IMR-90 (cell line): ENCODE measurements at places on chromosomes 7 and 10.
A peak's percentile ranks its signal among the peaks of the same experiment; 100 is the strongest.

DNA sequence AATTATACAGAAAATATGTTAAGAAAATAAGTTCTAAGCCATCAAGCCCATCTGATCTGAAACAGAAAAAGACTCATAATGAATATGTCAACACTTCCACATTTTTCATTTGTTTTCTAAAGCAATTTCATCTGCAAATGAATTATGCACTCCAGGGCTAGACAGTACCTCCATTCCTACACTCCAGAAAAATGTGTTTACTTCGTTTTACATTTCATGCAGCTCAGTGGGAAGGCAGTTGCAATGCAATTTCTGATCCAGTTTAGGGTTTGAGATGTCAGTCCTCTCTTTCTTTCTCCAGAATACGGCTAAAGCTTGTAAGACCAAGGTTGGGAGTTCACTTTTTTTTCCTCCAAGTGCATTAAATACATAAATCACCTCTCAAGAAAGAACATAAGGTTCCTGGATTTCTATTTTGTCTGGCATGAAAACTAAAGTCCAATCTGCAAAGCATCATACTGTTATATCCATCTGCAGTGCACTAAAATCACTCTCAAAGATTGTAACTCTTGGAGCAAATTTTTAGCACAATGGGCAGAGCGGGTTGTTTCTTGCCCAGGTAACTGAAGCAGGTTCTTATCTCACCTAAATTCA, 348.8 kb upstream of the C7orf33 start:
- no peak for DNase-seq

DNA sequence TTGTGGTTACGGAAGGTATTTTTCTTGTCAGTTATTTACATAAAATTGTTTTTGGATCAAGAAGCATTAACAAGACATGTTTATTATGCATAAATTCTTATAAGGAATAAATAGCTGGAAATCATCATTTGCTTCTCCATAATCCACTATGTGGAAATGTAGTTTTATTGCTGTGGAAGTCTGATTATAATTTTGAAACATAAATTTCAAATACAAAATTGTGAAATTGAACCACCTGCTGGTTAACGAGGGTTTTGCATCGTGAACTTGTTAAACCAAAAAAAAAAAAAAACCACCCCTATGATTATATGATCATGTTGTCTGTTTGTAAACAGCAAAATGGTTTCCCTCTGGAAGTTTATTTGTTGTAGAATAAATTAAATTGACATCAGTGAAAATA, 25.9 kb downstream of the ABRAXAS2 start:
- peak; percentile 14 for DNase-seq

DNA sequence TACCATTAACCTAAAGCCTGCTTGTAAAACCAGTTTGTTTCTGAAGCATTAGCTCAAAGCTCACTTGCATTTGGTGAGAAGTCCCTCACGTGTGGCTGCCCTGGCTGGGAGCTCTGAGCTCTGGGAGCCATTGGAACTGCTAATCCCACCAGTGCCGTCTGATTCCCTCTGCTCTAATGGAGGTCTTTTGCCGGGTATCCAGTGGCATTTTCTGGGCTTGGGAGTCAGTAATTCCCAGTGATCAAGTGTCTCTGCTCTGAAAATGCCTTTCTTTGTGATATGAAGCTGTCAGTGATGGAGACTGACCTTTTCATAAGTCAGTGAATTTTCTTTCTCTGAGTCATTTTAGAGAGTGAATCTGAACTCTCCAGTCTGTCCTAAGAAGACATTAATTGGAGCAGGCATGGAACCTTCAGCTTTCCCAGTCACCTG, 36.9 kb upstream of the FAM20C start:
- peak; percentile 36 for DNase-seq

DNA sequence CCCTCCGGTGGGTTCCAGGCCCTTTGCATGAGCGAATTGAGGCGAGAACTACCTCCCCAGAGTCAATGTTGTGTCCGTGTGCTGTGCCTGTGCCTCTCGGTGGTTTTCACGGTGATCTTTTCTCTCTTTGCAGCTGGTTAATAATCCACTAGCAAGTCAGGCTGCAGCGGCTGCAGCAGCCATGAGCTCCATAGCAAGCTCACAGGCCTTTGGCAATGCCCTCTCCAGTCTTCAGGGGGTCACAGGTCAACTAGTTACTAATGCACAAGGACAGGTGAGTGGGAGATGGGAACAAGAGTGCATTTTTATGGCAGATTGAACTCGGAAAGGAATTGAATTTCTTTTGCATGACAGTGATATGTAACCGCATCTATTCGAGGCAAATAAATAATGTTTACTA, 159.7 kb upstream of the YAE1 start:
- DNase-seq, result no peak

- no peak for DNase-seq
These were observed 31.5 kb upstream of the DDX50 start for GRCh38 chr10:68869623-68870022.

DNA sequence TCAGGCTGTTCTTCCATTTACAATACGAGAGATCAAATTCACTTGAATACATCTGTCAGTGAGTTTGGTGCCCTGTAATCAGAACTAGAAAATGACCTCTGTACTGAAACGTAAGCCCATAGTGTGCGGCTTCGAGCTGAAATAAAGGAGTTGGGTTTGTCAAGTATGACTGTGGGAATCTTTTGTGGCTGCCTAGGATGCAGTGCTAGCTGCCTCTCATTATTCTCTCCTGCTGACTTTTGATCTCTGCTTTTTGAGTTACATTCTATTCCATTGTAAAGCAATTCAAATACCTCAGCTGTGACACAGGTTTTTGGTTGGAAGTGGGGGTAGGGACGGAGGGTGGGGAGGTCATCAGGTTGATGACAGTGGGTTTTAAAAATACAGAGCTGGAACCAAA, 40.4 kb downstream of the ICA1 start:
- DNase-seq, result no peak

GRCh38 chr7:41921453-41921981, 218.6 kb upstream of the INHBA start:
- peak; percentile 61 for DNase-seq

- peak; percentile 97 for DNase-seq
These were observed 60.2 kb downstream of the MAD1L1 start for GRCh38 chr7:2172311-2173188.

GRCh38 chr7:66758950-66759628, 18.6 kb downstream of the RABGEF1 start:
- DNase-seq, result no peak

DNA sequence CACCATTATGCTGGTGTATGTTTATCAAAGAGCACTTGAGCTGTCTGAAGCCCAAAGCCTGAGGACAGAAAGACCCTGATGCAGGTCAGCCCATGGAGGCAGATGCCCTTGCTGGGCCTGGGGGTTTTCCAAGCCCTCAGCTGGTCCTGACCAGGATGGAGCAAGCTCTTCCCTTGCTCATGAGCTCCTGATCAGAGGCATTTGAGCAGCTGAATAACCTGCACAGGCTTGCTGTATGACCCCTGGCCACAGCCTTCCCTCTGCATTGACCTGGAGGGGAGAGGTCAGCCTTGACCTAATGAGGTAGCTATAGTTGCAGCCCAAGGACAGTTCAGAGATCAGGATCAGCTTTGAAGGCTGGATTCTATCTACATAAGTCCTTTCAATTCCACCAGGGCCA, 13.0 kb downstream of the AQP1 start:
- no peak for DNase-seq

- no peak for DNase-seq
These were observed 100.6 kb downstream of the KAT6B start for GRCh38 chr10:74926791-74927585.
